ENCODE measurements at places on chromosomes 6 and 20.

GRCh38 chr6:31922942-31923341 lies 4.6 kb upstream of the C2 start:
- peak; percentile 34 for DNase-seq

- no peak for DNase-seq
Observed at GRCh38 chr6:107665382-107665781, 158.7 kb downstream of the SCML4 start.

- no peak for DNase-seq
Observed at GRCh38 chr6:90538278-90539046, 48.4 kb downstream of the MAP3K7 start.

- no peak for DNase-seq
Observed at GRCh38 chr6:140193269-140193668, 818.8 kb upstream of the CITED2 start.

GRCh38 chr6:44311304-44311703 lies 1.8 kb downstream of the AARS2 start:
- DNase-seq: no peak
